ENCODE measurements at places on chromosomes 12 and 14. TPM values are rescaled to one million over a fixed set of nuclear protein-coding genes. Genes with fewer than 3 reads are reported as not detected.

- no peak for DNase-seq
Measured at GRCh38 chr14:92687681-92688433, 60.6 kb downstream of the LGMN start.

GRCh38 chr14:55846826-55847446, 266.9 kb downstream of the KTN1 start:
- no peak for DNase-seq

DNA sequence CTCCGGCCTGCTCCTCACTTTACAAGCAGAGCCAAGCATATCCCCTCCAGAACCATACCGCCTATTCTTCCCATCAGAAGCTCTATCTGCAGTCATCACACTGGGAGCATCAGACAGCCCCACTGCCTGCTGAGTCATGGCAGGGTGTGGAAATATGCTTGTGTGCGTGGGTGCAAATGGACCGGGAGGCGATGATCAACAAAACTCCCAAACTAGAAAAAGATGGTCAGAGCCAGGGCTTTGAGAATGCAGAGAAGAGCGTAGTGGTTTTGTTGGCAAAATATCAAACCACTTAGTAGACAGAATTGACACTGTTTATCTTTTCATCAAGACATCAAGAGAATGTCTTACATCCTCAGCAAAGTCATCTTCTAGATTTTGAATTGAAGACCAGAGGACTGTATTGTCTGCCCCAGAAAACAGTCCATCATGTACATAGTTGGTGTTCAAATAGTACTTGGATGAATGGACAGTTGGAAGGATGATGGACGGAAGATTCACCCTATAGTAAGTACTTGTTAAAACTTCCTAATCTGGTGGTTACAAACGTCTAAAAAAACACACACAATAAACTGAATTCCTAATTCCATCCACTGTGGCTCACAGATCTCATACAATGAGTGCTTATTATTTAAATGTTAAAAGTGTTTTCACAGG, 54.9 kb downstream of the VWF start:
- DNase-seq: no peak

GRCh38 chr12:6367969-6368892, 7.1 kb downstream of the SCNN1A start:
- peak; percentile 66 for DNase-seq

Gene DENR
- total RNA-seq: 12.7 TPM

Gene KLHDC1
- total RNA-seq: 3.0 TPM

Data from left lobe of liver (tissue), 2 donors.